ENCODE measurements at places on chromosomes 2 and 18.

- no peak for DNase-seq
Measured at GRCh38 chr2:8234253-8234652, 447.6 kb upstream of the ID2 start.

- peak; percentile 1 for DNase-seq
Measured at GRCh38 chr18:41504316-41504715, 450.7 kb upstream of the PIK3C3 start.

DNA sequence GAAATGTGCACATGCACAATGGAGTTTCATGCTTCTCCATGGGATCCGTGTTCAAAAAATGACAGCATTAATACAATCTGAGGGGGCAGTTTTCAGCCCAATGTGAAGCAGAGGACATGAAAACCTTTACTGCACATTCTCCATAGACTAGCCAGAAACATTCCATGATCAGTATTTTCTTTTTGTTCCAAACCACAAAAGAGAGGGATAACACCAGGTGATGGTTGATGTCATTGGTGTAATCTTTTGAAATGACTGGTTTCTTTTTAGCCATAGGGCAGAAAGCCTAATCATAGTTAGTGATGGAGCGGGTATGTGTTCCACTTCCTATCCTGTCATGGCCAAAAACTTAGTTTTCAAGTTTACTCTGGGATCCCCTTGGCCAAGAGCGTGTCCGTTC, 1.8 kb upstream of the KYNU start:
- no peak for DNase-seq

- no peak for DNase-seq
Measured at GRCh38 chr2:71736986-71737385, 283.6 kb downstream of the DYSF start.

GRCh38 chr2:10036095-10036884, 7.1 kb upstream of the KLF11 start:
- DNase-seq = no peak

DNA sequence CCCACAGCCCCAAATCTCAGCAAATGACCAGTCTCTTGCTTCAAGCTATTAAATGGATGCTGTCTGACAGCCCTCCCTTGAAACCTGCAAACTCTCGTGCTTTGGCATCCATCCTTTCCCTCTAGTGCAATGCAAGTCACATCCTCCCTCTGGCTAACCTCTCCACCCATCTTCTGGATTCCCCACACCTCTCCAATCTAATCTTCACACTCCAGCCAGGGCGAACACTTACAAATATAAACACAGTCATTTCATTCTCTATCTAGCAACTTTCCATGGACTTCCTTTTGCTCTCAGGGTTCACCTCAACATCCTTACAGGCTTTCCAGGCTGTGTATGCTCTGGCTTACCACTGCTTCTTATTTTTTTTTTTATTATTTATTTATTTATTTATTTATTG, 10.1 kb upstream of the NARS1 start:
- no peak for DNase-seq

DNA sequence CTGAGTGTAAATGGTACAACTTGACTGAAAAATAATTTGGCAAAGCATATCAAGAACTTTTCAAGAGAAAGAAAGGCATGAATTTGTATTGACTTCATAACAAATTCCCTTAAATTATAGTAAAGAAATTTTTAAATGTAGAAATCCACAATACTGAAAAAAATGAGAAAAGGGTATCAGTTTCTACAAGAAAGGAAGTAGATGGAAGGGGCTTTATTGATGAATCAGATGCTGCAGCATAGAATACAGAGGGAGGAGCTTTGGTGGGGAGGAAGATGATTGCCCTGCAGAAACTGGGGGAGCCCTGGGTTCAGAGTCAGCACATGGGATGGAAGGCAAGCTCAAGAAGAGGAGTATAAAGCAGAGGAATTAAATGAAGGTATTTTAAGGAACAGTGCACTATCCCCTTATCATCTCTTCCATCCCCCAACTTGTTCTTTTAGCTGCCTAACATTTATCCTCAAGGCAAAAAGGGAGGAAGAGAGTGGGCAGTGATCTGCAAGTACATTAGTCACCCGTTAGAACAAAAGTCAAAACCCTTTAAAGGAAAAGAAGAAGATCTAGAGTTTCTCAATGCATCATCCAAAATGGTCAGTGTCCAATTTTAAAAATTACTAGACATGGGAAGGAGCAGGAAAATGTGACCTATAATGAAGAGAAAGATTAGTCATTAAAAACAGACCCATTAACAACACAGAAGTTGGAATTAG, 77.7 kb downstream of the KCTD18 start:
- DNase-seq = no peak

GRCh38 chr2:101367508-101367907, 19.8 kb downstream of the CREG2 start:
- DNase-seq = no peak

DNA sequence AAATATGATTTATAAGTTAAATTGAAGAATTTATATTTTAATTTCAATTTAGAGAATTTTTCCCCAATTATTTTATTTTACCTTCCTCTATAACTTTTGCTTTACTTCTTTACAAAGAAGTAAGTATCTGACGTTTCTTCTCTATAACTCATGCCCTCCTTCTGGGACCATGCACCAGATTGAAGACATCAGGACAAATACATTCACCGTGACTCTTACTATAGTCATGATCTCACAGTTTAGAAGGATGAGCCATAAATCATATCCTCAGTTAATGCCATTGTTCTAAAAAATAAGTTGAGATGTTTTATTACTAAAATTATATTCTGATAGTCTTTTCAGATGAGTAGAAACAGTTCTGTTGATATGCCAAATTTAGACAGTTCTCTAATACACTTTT, 279.3 kb downstream of the TMX3 start:
- no peak for DNase-seq

GRCh38 chr18:35185771-35186170, 55.1 kb upstream of the ZNF397 start:
- DNase-seq = no peak

- no peak for DNase-seq
Measured at GRCh38 chr2:18829976-18830375, 240.6 kb upstream of the NT5C1B start.

- peak; percentile 52 for DNase-seq
Measured at GRCh38 chr18:49207361-49207760, 253.1 kb downstream of the DYM start.

DNA sequence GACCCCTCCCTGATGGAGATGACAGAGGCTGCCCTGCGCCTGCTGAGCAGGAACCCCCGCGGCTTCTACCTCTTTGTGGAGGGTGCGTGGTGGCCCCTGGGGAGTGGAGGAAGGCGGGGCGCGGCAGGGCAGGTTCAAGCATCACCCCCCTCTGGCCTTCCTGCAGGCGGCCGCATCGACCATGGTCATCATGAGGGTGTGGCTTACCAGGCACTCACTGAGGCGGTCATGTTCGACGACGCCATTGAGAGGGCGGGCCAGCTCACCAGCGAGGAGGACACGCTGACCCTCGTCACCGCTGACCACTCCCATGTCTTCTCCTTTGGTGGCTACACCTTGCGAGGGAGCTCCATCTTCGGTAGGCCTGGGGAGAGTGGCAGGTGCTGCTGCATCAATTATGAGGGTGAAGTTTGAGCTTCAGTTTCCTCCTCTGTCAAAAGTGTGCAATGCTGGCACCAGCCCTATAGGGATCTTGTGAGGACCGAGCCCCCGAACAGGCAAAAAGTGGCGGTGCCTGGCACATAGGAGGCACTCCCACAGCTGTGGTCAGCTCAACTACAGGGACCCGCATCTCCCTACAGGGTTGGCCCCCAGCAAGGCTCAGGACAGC, 2.2 kb downstream of the ALPI start:
- DNase-seq = no peak

- DNase-seq = no peak
Measured at GRCh38 chr18:25533218-25533617, 181.3 kb upstream of the ZNF521 start.

DNA sequence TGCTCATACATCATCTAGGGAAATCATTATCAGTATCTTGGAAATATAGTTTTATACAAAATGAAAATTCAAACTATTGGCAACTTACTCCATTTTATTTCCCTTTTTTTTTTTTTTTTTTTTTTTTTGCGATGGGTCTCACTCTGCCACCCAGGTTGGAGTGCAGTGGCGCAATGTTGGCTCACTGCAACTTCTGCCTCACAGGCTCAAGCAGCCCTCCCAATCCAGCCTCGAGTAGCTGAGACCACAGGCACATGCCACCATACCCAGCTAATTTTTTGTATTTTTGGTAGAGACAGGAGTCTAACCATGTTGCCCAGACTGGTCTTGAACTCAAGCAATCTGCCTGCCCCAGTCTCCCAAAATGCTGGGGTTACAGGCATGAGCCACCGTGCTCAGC, 29.0 kb downstream of the OLA1 start:
- no peak for DNase-seq

- no peak for DNase-seq
Measured at GRCh38 chr2:70709275-70710037, 58.5 kb downstream of the ADD2 start.

- DNase-seq = no peak
Measured at GRCh38 chr2:219514196-219514761, at the start of gene ASIC4. ASIC4 (plus strand) TSS chr2:219514482; CDS start chr2:219514725, 243 bp downstream.

- DNase-seq = no peak
Measured at GRCh38 chr2:233833345-233833744, 21.0 kb downstream of the HJURP start.

DNA sequence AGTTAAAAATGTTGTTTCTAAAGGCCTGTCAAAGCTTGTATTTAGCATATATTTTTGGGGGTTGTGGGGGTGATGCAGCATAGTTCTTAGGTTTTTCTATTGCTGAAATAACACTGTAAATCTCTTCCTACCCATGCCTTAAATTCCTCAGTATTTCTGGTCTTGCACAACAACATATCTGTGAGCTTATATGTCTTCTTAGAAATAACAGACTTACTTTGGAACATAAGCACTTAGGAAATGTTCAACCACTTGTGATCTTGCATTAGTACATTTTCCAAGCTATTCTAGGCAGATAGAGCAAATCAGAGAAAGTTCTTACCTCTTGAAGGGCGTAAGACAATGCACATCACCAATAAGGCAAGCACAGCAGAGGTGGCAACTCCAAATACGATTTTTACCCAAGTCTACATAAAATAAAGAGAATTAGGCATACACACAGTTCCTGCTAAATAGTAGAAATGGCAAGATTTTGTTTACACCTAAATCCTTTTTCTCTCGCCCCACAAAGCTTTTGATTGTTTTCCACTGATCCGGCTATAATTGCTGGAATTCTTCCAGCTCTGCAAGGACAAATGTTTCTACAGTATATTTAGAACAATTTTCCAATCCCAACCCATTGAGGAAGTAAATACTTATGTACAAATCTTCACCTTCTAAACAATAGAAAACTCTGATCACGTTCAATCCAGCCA, 512 bp downstream of the FAP start:
- DNase-seq = no peak

DNA sequence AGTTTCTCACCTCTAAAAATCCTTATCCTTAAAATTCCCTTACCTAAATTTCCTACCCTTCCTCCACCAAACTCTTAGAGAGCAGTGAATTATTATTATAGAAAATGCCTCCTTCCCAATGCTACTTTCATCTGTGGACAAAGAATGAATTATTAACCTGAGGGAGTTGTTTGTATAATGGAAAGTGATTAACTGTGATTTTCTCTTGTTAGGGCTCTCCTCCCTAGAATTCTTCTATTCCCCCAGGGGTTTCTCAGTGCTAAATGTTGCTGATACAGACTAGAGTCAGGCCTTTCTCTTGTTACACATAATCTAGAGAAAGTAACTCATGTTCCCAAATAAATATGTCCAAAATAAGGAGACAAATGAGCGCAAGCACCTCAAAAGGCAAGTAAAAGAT, 23.3 kb downstream of the EPB41L5 start:
- no peak for DNase-seq

- no peak for DNase-seq
Measured at GRCh38 chr2:219291910-219292490, 12.8 kb downstream of the DNAJB2 start.

- peak; percentile 84 for DNase-seq
Measured at GRCh38 chr18:57819671-57820460, 16.8 kb upstream of the ATP8B1 start.

DNA sequence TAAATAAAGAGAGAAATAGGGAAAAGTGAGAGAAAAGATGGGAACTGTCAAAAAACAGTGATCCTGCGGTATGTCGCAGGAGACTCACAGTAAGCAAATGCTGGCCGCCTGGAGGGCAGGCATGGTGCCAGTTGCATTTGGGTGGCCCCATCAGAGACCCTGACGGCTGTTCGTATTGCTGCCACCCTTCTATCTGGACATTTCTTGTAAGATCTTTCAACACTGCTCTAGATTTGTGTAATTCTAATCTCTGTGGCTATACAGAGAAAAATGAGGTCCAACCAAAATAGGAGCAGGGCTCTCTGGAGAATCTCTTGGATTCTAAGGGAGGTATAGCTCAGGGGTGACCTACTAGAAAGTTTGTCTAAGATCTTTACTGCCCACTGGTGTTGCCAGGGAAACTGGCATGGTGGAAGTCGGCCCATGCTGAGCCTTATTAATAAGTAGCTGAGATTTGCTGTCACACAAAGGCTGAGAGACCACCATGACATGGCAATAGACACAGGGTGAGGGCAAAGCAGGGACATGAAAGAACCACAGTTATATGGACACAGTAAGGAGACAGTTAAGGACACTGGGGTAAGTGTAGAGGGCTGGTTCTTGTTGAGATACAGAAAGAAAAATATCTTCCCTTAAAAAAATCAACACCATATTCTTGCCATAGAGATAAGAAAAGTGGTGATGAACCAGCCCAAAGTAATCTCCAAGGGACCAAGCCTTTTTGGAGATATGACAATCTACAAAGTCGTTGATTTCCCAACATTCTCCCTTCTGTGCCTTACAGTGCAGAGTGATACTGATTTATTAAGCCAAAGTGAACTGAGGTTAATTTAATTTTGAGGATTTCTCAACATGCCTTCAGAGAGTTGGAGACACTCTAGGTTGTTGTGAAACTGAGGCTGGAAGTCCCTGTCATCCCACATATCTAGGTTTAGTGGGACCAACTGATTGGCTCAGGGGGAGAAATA, 26.4 kb upstream of the FZD7 start:
- no peak for DNase-seq

- DNase-seq = no peak
Measured at GRCh38 chr2:208294482-208295024, 28.5 kb downstream of the PIKFYVE start.

- DNase-seq = no peak
Measured at GRCh38 chr2:238947243-238947760, 99.4 kb downstream of the TWIST2 start.

- no peak for DNase-seq
Measured at GRCh38 chr2:239846789-239847676, 178.1 kb downstream of the NDUFA10 start.

GRCh38 chr2:113117541-113118262, 9.7 kb upstream of the IL1RN start:
- peak; percentile 58 for DNase-seq

DNA sequence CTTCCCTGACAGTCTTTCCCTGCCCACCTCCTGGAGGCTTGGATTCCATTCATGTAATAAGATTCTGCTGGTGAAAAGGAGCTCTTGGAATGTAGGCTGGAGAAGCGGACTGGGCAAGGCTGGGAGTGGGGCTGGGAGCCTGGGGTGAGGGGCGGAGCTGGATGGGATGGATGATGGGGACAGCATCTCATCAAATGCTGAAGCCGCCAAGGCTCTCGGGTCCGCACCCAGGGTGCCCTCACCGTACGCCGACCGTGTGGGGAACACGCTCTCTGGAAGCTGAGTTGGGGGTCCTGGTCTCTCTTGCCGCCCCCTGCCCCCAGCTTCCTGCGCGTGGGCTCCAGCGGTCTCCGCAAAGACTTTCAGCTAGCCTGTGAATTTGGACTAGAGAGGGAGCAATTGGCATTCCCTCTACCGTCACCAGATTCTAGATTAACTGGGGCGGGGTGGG, 9.1 kb downstream of the RAX start:
- DNase-seq = no peak
